ENCODE measurements at places on chromosomes 11 and 22.

- DNase-seq: no peak
These were observed 6.6 kb downstream of the EEF1G start for GRCh38 chr11:62567018-62567633.

- no peak for DNase-seq
These were observed 8.2 kb upstream of the KLHL35 start for GRCh38 chr11:75440960-75441803.

- DNase-seq: no peak
These were observed 3.3 kb downstream of the TMEM132A start for GRCh38 chr11:60927600-60927999.

GRCh38 chr11:3616721-3617460 lies 24.9 kb downstream of the ART5 start:
- peak; percentile 57 for DNase-seq

GRCh38 chr11:13851691-13852090 lies 110.8 kb upstream of the SPON1 start:
- no peak for DNase-seq

DNA sequence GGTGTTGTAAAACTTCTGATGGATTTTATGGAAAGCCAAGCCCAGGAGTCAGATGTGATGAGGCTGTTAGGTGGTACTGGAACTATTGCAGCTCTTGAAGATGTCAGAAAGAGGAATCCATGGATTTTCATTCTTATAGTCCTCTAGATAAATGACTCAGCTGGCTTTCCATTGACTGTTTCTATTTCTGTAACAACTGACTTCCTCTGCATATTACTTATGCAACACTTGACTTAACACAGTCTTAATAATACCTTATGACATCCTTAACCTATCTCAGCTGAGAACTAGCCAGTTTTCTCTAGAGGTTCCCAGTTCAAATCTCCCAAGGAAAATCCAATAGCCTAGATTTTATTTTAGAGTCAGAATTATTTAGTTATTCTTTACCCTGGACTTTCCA lies 263.8 kb downstream of the LUZP2 start:
- DNase-seq: no peak

- no peak for DNase-seq
These were observed 165.7 kb downstream of the CADM1 start for GRCh38 chr11:115338476-115338875.

GRCh38 chr11:96267496-96268032 lies 75.4 kb downstream of the MAML2 start:
- DNase-seq: no peak

DNA sequence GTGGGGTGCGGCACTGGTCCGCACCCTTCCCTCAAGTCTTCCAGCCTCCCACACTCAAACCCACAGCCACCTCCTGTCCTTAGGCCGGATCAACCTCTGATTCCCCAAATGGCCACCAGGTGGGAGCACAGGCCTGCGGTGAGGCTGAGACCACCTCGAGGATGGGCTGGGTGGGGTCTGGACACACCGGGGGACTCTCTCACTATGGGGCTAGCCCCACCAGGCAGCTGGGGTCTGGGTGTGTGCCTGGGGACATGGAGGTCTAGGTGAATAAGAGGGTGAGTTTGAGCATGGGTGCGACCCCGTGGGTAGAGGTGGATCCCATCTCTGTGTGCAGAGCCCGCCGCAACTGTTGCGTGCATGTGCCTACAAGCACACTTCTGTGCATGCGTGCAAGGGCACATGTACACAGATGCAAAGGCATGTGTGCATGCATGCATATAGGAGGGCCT lies 32.6 kb downstream of the MYO18B start:
- no peak for DNase-seq

DNA sequence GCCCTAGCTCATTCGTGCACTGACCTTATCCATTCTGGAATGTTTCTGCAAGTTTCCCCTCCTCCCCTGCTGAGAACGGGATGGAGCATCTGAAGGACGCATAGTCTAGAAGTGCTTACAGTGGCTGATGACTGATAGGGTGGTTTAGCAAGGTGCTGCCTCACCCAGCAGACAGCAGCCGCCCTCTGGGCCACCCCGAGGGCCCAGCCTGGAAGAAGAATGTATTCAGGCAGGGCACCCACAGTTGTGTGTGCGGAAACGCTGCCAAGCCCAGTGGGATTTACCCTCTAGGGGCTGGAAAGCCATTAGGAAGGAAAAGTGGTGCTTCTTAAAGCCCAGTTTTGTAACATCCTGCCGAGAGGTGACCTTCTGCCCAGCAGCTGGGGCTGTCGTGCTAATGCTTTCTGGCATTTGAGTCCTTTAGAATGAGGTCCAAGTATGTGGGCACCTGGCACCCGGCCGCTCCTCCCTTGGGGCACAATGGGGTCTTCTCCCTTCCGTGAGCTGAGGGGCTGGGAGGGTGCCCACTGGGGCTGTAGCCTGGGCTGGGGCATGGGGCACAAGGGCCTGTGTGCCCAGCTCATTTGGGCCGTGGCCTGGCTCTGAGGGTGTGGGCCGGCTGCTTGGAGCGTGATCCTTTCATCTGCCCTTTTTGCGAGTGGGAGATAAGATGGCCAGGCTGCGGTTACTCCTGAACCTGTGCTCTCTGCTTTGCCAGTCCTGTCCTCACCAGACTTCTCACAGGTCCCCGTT lies 14.4 kb downstream of the FBLN1 start:
- DNase-seq: no peak

GRCh38 chr22:31567702-31568101 lies 71.4 kb downstream of the SFI1 start:
- no peak for DNase-seq

DNA sequence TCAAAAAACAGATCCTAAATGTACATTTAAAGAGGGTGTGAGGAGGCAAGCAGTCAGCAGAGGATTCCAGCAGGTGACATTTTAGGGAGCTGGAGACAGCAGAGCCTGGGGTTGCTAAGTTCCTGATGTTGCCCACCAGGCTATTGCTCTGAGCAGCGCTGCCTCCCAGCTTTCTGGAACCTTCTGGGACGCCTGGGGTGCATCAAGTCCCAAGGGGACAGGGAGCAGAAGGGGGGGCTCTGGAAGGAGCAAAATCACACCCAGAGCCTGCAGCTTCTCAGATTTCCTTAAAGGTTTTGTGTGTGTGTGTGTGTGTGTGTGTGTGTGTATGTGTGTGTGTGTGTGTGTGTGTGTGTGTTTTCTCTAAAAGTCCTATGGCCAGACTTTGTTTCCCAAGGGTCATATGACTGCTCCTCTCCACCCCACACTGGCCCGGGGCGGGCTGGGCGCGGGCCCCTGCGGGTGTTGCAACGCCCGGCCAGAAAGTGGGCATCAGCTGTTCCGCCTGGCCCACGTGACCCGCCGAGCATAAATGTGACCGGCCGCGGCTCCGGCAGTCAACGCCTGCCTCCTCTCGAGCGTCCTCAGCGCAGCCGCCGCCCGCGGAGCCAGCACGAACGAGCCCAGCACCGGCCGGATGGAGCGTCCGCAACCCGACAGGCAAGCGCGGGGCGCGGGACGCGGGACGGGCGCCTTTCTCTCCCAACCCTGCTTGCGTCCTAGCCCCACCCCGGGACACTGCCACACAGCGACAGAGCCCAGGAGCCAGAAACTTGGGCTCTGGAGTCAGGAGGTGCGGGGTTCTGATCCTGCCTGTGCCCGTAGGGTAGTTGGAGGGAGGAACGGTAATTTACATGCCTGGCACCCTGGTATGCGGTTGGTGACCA lies at the start of gene HMOX1:
HMOX1 (plus strand) TSS at position 560 of the 887 bp plus-strand sequence; CDS start at position 638, 78 bp downstream.
- peak; percentile 83 for DNase-seq

GRCh38 chr11:3626250-3626960 lies 15.4 kb downstream of the ART5 start:
- DNase-seq: no peak

DNA sequence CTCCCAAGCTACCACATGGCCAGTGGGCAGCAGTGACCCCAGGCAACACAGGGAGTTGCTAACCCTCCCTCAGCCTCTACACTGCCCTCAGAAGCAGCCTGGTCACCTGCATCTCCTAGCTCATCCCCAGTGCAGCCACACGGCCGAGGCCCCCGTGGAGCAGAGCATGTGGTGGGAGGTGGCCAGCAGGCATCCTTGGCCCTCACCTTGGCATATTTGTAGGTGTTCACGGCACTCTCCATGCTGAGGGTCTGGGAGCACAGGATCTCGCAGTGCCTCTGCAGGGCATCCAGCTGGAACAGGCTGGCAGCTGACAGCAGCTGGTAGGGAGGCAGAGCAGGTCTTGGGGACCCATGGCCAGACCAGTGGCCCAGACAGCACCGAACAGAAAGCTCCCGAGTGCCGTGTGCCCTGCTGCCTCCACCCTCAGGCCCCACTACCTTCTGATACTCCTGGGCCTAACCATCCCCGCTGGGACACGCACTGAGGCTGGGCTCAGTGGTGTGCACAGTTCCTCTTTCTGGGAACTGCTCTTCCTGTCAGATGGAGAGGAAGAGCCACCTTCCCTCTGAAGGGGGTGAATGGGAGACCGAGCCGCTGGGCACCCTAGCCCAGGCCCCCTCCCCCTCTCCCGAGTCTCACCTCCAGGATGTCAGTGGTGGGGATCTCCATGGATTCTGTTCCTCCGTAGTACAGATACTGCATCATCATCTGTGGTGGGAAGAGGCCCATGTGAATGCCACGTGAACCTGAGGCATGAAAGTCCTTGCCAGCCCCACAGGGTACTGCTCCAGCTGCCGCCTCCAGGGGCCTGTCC lies 48.8 kb downstream of the NAT10 start:
- DNase-seq: no peak

DNA sequence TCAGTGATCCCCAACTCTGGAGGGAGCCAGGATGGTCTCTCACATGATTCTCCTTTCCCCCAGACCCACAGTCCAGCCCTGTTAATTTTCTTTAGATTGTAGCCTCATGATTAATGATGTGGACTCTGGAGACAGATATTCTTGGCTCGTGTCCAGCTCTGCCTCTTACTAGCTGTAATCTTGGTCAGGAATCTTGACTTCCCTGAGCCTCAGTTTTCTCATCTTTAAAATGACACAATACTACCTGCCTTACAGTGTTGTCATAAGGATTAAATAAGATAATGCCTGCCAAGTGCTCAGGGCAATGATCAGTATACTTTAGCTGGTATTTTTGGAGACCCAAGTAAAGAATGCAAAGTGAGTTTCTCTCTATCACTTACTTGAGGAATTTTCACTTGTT lies 60.0 kb downstream of the SPECC1L start:
- DNase-seq: no peak

GRCh38 chr11:6067502-6067901 lies 36.9 kb upstream of the OR56A1 start:
- no peak for DNase-seq

GRCh38 chr11:115939104-115939730 lies 435.0 kb upstream of the CADM1 start:
- DNase-seq: no peak

DNA sequence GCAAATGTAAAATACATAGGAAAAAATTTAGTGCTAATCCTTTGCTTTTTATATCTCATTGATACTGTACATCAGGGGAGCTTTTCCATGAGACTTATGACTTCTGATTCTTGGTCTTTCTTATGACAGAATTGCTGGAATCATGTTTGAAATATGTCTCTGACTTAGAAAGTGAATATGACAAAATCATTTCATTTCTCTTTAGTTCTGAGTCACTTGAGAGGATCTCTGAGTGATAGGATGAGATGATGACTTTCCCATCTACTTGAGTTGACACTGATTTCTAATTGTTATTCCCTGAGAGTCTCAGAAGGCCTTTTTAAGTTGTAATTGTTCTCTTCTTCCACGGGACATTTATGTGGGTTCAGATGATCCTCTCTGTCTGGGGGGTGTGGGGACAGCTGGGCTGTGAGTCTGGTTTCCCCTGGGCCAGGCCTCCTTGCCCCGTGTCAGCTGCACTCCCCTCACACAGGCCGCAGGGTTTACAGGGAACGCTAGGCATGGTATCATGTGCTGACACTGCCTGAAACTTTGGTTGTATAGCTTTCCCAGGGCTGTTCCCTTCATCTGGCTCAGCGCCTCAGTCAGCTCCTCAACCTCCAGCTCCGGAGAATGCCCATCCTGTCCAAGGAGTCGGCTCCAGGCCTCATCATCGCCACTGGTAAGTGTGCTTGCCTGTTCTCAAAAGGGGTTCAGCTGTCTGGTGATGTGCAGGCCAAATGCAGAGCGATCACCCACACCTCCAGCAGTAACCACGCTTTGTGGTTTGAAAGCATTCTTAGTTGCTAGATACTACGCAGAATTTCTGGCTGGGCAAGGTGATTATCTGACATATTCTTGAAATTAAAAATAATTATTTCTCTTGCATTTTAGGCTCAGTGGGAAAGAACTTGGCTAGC lies 69.5 kb upstream of the SORL1-AS1 start:
- no peak for DNase-seq

- DNase-seq: no peak
These were observed 139.4 kb downstream of the TEAD1 start for GRCh38 chr11:12813371-12814225.

DNA sequence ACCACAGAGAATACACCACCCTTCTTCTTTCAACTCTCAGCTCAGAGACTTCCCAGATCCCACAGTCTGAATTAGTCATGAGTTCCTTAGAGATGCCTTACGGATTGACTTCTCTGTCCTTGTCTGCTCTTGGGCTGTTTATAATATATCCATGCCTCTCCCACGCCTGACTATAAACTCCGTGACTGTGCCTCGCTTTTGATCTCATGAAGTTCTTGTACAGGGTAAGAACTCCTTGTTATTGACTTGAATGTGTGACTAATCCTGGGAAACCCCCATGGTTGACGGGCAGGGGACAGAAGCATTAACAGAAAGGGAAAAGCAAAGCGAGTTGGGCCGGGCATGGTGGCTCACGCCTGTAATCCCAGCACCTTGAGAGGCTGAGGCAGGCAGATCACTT lies 62.4 kb upstream of the POU2AF1 start:
- no peak for DNase-seq

GRCh38 chr11:128618603-128619002 lies 31.2 kb upstream of the ETS1 start:
- no peak for DNase-seq

Data from SHP77 (cell line).